ENCODE measurements at places on chromosomes 2 and 18. TPM values are rescaled to one million over a fixed set of nuclear protein-coding genes. Genes with fewer than 3 reads are reported as not detected.

CD8B gene
- total RNA-seq: 260 TPM

DNA sequence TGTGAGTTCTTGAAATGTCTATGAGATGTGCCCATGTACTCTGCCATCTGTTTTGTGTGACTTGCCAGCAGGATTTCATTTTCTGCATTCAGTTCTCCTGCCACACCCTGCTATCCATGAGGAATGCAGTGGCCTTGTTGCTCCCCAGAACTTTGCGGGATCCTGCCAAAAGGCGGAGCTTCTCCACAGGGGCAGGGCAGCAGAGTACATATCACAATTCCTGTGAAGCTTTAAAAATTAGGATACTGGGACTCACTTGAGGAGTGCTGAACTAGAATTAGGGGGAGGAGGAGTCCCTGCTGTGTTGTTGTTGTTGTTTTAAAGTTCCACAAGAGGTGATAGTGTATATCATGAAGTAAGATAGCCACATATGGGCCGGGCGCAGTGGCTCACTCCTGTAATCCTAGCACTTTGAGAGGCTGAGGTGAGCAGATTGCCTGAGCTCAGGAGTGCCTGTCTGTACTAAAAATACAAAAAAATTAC, 76.4 kb downstream of the TANC1 start:
- no peak overlapping the region for H3K27ac ChIP-seq
- DNase-seq: no peak
- no peaks in the 10 kb centered on the region for H3K4me1 ChIP-seq
- H3K27me3 ChIP-seq: peaks cover 3% of the 10 kb centered on the region
- no peak overlapping the region for H3K4me3 ChIP-seq
- H3K36me3 ChIP-seq: no peaks in the 10 kb centered on the region

DNA sequence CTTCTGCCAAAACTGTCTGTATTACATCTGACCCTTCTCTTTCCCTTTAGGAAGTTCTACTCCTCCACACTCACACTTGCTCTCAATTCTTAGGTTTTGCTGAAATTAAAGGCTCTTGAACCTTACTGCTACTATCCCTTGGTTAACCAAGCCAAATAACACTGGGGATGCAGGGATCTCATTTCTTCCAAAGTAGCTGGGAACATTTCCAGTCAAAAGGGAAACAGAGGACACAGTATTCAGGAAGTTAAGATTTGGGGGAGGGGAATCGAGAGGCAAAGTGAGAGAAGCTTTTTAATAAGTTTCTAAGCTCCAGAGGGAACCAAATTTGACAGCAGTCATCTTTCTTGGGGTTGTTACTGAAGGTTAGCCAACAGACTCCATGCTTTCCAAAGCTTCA, 6.2 kb downstream of the SEPTIN2 start:
- no peak overlapping the region for H3K4me3 ChIP-seq
- no peaks in the 10 kb centered on the region for H3K27me3 ChIP-seq
- H3K4me1 ChIP-seq: peaks cover 62% of the 10 kb centered on the region
- H3K36me3 ChIP-seq: peaks cover 57% of the 10 kb centered on the region
- no peak overlapping the region for H3K27ac ChIP-seq

GRCh38 chr2:106284255-106284654, 90.2 kb upstream of the UXS1 start:
- H3K4me1 ChIP-seq: no peaks in the 10 kb centered on the region
- H3K36me3 ChIP-seq: no peaks in the 10 kb centered on the region
- no peak for DNase-seq
- no peak overlapping the region for H3K27ac ChIP-seq

GRCh38 chr2:156182132-156182531, 150.4 kb downstream of the NR4A2 start:
- no peaks in the 10 kb centered on the region for H3K4me1 ChIP-seq
- H3K27me3 ChIP-seq: peaks cover 16% of the 10 kb centered on the region
- no peak for DNase-seq
- H3K27ac ChIP-seq: no peak overlapping the region
- H3K4me3 ChIP-seq: no peak overlapping the region

ANKRD44 gene
- total RNA-seq: 121 TPM

CPLX4 gene
- total RNA-seq: not detected

DNA sequence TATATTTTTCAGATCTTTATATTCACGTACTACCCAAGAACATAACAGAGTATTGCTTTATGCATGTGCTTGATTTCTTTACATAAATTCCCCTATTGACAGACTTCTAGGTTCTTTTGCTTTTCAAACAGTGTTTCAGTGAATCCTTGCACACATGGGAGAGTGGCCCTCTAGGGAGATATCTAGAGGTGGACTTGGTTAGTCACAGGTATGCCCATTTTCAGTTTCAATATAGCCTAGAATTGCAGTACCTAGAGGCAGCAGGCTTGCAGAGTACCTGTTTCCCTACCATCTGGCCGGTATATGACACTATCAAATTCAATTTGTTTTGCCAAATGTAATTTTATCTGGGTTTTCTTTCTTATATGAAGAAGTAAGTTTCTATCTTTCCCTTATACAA, 36.8 kb downstream of the EML6 start:
- no peak for DNase-seq
- H3K27me3 ChIP-seq: no peaks in the 10 kb centered on the region
- H3K4me3 ChIP-seq: no peak overlapping the region
- no peaks in the 10 kb centered on the region for H3K36me3 ChIP-seq

- no peaks in the 10 kb centered on the region for H3K27me3 ChIP-seq
- DNase-seq: no peak
- no peak overlapping the region for H3K4me3 ChIP-seq
Observed at GRCh38 chr2:197089655-197090054, 163.1 kb upstream of the PGAP1 start.

- peaks cover 12% of the 10 kb centered on the region for H3K27me3 ChIP-seq
- H3K4me1 ChIP-seq: peaks cover 1% of the 10 kb centered on the region
- no peak overlapping the region for H3K27ac ChIP-seq
- H3K36me3 ChIP-seq: no peaks in the 10 kb centered on the region
- DNase-seq: no peak
Observed at GRCh38 chr18:8989017-8989416, 113.5 kb upstream of the NDUFV2 start.

DNA sequence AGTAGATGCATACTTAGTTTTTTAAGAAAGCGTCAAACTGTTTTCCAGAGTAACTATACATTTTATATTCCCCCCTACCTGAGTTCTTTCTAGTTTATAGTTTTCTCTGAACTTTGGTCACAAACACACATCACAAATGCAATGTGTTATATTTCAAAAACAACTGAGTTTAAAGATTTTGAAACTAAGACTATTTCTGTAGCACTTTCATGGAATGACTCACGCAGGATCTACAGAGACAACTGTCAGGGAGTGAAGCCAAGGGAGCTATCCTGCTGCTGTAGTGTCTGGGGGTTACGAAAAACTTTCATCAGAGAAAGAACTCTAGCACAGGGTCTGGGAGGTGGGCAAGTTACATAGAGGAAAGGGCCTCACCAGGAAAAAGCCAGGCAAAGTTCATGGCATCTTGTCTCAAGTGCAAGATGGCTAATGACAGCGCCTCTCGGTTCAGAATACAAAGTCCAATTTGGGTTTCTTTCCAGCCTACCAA, 66.8 kb downstream of the UXS1 start:
- no peaks in the 10 kb centered on the region for H3K27me3 ChIP-seq
- H3K4me1 ChIP-seq: peaks cover 31% of the 10 kb centered on the region
- DNase-seq: no peak
- peak overlapping the region; percentile 39 for H3K27ac ChIP-seq
- H3K36me3 ChIP-seq: peaks cover 37% of the 10 kb centered on the region
- H3K4me3 ChIP-seq: no peak overlapping the region

UGT1A8 gene
- total RNA-seq: not detected

GRCh38 chr2:17353263-17353662, 165.0 kb downstream of the RAD51AP2 start:
- no peak overlapping the region for H3K27ac ChIP-seq
- no peak overlapping the region for H3K4me3 ChIP-seq
- no peaks in the 10 kb centered on the region for H3K4me1 ChIP-seq
- no peaks in the 10 kb centered on the region for H3K36me3 ChIP-seq
- no peak for DNase-seq
- no peaks in the 10 kb centered on the region for H3K27me3 ChIP-seq

SLC19A3 gene
- total RNA-seq: not detected

- no peaks in the 10 kb centered on the region for H3K4me1 ChIP-seq
- no peaks in the 10 kb centered on the region for H3K27me3 ChIP-seq
- H3K36me3 ChIP-seq: no peaks in the 10 kb centered on the region
- no peak overlapping the region for H3K4me3 ChIP-seq
- H3K27ac ChIP-seq: no peak overlapping the region
Observed at GRCh38 chr18:40877096-40877495, 1077.9 kb upstream of the PIK3C3 start.

DOK6 gene
- not detected for total RNA-seq

CLEC4F gene
- total RNA-seq: not detected

SKOR2 gene
- not detected for total RNA-seq

DNA sequence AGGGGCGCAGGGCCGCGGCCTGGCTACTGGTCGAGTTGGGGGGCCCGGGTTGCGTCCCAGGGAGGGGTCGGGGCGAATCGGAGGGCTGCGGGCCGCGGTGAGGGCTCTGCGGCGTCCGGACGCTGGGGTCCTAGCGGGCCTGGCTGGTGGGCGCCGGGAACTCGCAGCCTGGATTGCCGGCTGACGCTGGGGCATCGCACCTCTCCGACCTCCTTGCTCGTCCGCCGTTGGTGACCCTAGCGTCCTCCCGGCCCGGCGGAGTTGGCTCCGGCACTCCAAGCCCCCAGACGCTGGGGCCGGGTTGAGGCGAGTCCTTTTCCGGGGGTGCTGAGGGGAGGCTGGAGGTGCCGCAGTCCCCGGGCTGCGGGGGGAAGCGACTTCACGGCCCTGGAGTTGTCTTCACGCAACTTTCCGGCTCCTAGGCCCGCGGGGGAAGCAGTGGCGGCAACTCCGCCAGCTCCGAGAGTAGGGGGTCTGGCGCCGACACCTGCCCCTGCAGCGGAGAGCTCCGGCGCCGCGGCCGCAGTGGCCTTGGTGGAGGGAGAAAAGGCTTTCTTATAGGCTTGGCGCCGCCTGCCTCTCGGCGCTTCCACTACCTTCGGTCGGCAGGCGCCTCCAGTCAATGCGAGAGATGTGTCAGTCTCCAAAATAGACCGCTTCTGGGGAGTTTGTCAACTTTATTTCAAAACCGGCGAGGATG, 70.3 kb downstream of the HAUS1 start:
- no peaks in the 10 kb centered on the region for H3K27me3 ChIP-seq
- peaks cover 35% of the 10 kb centered on the region for H3K4me1 ChIP-seq
- DNase-seq: peak; percentile 59
- peak overlapping the region; percentile 95 for H3K4me3 ChIP-seq
- peaks cover 36% of the 10 kb centered on the region for H3K36me3 ChIP-seq
- H3K27ac ChIP-seq: peak overlapping the region; percentile 99

GRCh38 chr2:204625135-204625534, 79.9 kb downstream of the PARD3B start:
- no peak for DNase-seq
- H3K4me1 ChIP-seq: no peaks in the 10 kb centered on the region
- no peaks in the 10 kb centered on the region for H3K36me3 ChIP-seq
- no peak overlapping the region for H3K27ac ChIP-seq
- H3K27me3 ChIP-seq: peaks cover 9% of the 10 kb centered on the region
- H3K4me3 ChIP-seq: no peak overlapping the region

- peaks cover 27% of the 10 kb centered on the region for H3K36me3 ChIP-seq
- DNase-seq: no peak
- H3K27ac ChIP-seq: no peak overlapping the region
- no peaks in the 10 kb centered on the region for H3K27me3 ChIP-seq
- no peak overlapping the region for H3K4me3 ChIP-seq
Observed at GRCh38 chr2:156511122-156511521, 74.9 kb downstream of the GPD2 start.

- no peaks in the 10 kb centered on the region for H3K36me3 ChIP-seq
- H3K4me1 ChIP-seq: no peaks in the 10 kb centered on the region
- DNase-seq: no peak
- no peak overlapping the region for H3K4me3 ChIP-seq
- no peak overlapping the region for H3K27ac ChIP-seq
- H3K27me3 ChIP-seq: no peaks in the 10 kb centered on the region
Observed at GRCh38 chr2:180747728-180748127, 232.7 kb upstream of the UBE2E3 start.

GPR45 gene
- not detected for total RNA-seq

DNA sequence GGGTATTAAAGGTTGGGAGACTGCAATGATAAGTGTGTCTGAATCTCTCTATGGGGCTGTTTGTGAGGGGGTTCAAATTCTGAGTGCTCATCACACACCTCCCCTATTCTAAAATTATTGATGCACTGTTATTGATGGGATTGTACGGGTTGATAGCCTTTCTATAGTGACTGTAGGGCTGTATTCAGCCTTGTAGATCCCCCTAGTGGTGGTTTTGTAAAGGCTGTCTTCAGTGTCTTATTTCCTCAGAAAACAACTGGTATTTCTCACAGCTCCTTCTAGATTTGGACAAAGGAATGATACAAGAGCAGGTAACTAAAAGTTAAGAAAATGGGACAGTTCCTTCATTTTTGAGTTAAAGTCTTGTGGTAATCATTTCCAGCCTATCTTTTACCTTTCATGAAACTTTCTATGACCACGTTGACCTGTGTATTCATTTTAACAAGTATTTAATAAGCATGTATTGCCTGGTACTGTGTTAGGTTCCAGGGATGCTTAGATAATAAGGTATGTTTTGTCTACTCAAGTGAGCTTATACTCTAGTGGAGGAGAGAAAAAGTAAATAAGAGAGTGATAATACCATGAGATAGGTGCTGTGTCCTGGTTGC, 21.2 kb downstream of the SMAD4 start:
- DNase-seq: no peak
- no peaks in the 10 kb centered on the region for H3K27me3 ChIP-seq
- H3K27ac ChIP-seq: no peak overlapping the region
- peaks cover 17% of the 10 kb centered on the region for H3K36me3 ChIP-seq

DNA sequence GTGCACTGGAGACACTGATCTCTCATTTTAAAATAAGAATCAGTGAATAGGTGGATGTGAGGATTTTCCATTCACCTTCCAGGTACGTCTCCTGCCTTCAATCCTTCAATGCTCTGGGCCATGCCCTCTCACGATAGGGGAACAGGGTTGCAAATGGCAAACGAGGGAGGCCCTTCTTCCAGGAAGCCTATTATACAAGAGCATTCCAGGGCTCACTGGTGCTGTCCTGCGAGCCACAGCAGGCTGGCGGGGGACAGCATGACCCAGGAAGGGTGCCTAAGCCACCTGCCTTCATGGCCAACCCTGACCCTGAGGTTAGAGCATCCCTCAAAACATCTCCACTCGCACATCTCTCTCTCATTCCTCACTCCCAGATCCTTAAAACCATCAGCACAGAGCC, 20.6 kb upstream of the ID2 start:
- H3K4me1 ChIP-seq: peaks cover 32% of the 10 kb centered on the region
- no peak overlapping the region for H3K4me3 ChIP-seq
- no peaks in the 10 kb centered on the region for H3K36me3 ChIP-seq
- no peak for DNase-seq
- no peak overlapping the region for H3K27ac ChIP-seq

TMEM200C gene
- not detected for total RNA-seq

ERBB4 gene
- not detected for total RNA-seq

All from activated naive CD8-positive, alpha-beta T cell treated with anti-CD3 and anti-CD28 coated beads for 36 hours (primary cell).